ENCODE measurements at places on chromosomes 5 and 9.

DNA sequence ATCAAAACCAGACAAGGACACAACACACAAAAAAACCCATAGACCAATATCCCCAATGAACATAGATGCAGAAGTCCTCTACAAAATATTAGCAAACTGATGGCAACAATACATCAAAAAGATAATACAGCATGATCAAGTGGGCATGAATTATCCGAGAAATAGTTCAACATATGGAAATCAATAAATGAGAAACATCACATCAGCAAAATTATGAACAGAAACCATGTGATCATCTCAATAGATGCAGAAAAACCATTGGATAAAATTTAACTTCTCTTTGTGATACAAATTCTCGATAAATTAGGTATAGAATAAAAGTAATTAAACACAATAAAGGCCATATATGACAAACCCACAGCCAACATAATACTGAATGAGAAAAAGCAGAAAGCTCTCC lies 69.6 kb downstream of the C9 start:
- no peak for DNase-seq

GRCh38 chr5:15550502-15551112 lies 50.6 kb downstream of the FBXL7 start:
- no peak for DNase-seq

DNA sequence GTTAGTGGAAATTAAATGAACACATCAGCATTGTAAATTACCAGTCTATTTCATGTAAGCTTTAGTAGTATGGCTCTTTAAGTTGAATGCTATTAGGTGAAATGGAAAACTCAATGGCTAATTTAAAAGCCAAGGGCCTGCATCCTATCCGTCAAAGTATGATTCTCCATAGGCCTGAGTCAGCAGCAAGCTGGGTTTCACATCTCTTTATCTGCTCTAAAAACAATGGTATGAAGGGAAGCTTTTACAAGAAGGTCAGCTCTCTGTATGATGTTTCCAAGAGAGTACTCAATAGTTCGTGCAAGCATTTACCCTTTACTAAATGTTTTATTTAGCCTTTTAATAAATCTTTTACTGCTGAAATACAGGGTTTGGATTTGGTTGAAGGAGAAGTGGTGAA lies 62.8 kb downstream of the MAP1B start:
- no peak for DNase-seq

GRCh38 chr5:112776301-112776856 lies 38.7 kb downstream of the APC start:
- DNase-seq = no peak

DNA sequence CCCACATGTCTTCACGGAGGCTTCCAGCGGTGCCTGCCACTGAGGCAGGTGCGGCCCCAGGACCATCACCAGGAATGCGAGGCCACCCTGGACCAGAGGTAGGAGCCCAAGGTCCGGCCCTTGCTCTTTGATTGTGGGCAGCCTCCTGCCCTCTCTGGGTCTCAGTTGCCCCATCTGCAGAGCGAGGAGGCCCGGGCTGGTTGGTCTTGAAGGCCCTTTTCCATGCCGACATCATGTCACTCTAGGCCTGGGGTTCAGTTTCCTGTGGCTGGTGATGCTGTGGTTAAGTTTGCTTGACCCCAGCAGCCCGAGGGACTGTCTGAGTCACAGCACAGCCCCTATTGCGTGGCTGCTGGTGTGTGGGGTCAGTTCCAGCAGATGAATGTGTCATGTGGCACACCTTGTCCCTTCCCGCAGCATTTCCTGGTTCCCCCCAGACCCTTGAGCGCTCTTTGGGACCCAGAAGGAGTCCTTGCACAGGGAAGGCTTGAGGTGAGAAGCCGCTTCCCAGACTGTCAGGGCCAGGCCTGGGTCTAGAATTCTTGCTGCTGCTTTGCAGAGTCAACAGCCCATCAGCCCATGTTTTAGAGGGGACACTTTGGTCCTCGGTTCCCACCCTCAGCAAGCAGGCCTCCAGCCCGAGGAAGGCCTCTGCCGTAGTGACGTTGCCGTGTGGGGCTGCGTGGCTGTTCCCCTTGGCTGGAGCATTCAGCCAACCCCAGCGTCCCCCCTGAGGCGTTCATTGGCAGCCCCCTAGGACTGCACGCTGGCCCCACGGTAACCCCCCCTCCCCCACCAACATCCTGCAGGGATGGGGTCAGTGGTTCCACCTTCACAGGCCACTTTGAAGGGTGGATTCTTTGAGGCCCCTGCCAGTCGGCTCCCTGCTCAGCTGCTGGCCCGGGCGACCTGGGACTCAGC lies 31.0 kb upstream of the HMCN2 start:
- DNase-seq = no peak

DNA sequence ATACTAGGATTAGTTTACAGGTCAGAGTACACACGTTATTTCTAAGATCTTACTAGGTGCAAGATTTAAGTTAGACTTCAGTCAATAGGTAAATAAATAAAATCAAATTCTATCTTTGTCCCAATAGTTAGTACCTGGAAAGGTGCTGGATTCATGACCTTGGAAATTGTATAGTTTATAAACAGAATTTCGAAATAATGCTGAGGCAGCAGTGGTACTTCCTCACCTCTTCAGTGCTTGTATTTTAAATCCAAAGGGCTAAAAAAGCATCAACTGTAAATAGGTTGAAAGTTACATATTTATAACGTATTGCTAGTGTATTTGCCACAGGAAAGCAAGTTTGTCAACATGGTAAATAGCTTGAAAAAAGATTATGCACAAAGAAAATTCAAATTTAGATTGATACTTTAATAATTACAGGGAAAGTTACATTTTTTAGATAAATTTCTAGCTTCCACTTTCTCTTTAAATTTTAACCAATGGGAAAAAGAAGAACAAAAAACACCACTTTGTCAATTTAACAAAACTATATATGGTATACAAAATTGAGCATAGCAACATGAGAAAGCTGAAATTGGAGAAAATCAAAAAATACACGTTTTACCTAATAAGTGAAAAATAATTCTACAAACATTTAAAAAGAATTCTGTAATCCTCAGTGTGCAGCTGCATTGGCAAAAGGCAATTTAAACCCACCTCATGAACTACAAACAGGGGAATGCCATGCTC lies 46.5 kb downstream of the NR3C1 start:
- no peak for DNase-seq
